A673 (cell line): ENCODE measurements at places on chromosomes 5 and 9.
A peak's percentile ranks its signal among the peaks of the same experiment; 100 is the strongest.

GRCh38 chr9:104780796-104781395 lies 17.0 kb downstream of the NIPSNAP3B start:
- peak; percentile 44 for DNase-seq

DNA sequence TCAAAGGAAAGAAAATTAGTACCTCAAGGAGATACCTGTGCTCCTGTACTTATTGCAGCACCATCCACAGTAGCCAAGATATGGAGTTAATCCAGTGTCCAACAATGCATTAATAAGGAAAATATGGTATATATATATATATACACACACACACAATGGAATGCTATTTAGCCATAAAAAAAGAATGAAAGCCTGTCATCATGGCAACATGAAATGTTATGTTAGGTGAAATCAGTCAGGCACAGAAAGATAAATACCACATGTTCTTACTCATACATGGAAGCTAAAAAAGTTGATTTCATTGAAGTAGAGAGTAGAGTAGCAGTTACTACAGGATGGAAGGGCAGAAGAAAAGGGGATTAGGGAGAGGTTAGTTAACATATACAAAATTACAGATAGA lies 601.5 kb downstream of the ANXA1 start:
- DNase-seq: no peak

DNA sequence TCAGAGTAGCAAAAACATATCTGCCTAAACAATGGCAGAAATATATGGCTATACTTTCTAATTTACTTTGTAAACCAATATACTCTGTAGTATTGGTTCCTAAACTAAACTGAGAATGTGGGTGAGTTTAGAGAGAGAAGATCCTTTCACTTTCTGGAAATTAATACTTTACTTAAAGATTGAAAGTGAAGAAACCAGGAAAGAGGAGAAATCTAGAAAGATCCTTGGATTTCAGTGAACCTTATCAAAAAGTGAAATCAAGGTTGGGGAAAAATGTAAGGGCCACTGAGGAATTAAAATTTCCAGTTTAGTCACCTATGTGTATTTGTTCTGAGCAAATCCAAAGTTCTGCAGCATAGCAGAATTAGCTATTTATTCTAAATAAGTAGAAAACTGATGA lies 5.9 kb downstream of the SLC38A9 start:
- DNase-seq: no peak

DNA sequence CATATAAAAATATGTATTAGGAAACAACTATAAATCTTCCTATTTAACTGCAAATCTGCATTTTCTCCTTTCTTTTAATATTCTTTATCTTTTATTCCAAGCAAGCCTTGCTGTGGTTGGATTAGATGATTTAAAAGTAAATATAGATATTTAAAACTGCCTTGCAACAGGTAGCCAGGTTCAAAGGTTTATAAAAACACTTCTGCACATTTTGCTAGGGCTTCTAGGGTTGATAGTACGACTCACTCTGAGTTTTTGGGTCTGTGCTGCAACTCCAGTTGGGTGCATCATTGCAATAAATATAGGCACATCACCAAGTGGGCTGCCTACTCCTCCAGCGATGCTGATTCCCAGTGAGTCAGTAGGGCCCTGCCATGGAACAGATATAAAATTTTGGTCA lies 167.7 kb downstream of the MPDZ start:
- no peak for DNase-seq

- no peak for DNase-seq
Observed at GRCh38 chr5:32059761-32060530, 114.2 kb downstream of the GOLPH3 start.

DNA sequence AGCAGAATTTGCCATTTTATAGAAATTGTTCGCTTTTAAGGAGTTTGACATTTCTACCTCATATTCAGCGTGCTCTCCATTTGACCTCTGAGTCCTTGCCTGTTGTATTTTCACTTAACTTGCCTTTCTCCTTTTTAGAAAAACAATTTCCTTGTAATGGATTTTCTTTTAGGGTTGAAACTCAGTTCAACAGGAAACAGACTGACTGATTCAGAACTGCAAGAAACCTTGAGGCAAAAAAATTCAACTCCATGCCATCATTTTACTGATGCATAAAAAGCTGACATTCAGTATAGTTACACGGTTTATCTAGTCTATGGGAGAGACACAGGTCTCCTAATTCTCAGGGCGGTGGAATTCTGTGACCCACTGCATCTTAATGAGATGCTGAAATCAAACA lies 59.8 kb downstream of the MRPS30 start:
- DNase-seq: no peak

- no peak for DNase-seq
Observed at GRCh38 chr9:13948037-13948436, 365.9 kb downstream of the NFIB start.

- DNase-seq: no peak
Observed at GRCh38 chr5:165620394-165620793, 2115.0 kb downstream of the MAT2B start.

- no peak for DNase-seq
Observed at GRCh38 chr9:82560457-82560904, 502.5 kb downstream of the RASEF start.

GRCh38 chr5:61082516-61083280 lies 79.6 kb downstream of the SMIM15 start:
- no peak for DNase-seq

GRCh38 chr5:29642601-29643000 lies 1550.9 kb upstream of the CDH6 start:
- DNase-seq: no peak

GRCh38 chr9:127182901-127183746 lies 60.7 kb upstream of the ANGPTL2 start:
- peak; percentile 41 for DNase-seq

- DNase-seq: no peak
Observed at GRCh38 chr5:123805300-123805699, 293.3 kb downstream of the CSNK1G3 start.

GRCh38 chr9:20219437-20219836 lies 402.9 kb downstream of the MLLT3 start:
- no peak for DNase-seq

GRCh38 chr9:128895556-128895955 lies 13.6 kb downstream of the LRRC8A start:
- DNase-seq: no peak

DNA sequence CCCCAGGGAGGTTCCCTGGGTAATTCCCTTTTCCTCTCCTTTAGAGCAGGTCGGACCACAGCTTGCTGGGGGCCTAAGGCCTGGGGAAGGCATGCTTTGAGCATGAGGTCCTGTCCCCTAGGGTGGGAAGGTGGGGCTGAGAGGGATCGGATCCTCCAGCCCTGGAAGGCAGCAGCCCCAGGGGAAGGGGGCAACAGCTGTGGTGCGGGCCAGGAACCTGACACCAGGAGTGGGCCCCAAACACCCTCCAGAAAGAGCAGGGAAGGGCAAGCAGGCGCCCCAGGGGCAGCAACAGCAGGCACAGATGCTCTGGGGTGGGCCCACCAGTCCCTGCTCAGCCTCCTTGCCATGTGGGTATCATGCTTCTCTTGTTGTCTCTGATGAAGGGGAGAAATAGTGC lies 3.2 kb upstream of the CORO2A start:
- no peak for DNase-seq

GRCh38 chr5:68450245-68450852 lies 234.8 kb downstream of the PIK3R1 start:
- DNase-seq: no peak

GRCh38 chr5:93117751-93118531 lies 463.1 kb downstream of the NR2F1-AS1 start:
- no peak for DNase-seq

- DNase-seq: no peak
Observed at GRCh38 chr5:133739181-133739780, 126.9 kb upstream of the FSTL4 start.

DNA sequence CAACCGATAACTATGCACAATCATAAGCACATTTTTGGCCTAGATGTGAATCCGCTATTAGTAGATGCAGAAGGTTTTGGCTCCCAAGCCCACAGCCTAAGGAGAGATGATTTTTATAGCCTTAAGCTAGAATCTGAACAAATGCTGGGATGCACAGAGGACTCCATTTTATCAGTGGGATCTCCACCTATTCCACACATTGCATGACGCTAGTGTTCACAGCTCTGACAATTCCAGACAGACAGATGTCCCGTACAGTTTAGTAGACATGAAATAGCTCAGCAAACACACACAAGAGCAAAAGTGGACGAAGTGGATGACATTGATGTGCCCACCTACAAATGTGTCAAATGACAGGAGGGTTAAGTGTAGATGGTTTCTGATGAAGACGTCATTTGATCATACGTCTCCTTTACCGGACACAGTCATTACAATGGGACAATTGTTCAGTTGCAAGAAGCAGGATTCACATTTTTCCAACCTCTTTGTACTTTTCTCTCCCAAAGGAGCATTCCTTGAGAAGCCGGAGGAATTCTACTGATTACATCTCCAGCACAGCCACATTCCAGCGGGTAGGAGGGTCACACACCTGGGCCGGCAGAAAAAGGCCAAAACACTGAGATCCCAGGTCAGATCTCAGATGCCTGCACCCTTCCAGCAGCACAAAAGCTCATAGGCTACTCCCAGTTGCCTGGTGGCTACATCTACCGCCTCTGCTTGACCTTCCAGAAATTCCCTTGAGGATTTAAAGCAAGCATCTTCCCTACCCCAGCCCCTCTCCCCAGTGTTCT lies 202.4 kb downstream of the SLIT3 start:
- DNase-seq: no peak

GRCh38 chr5:54224103-54224826 lies 86.1 kb downstream of the ARL15 start:
- no peak for DNase-seq

DNA sequence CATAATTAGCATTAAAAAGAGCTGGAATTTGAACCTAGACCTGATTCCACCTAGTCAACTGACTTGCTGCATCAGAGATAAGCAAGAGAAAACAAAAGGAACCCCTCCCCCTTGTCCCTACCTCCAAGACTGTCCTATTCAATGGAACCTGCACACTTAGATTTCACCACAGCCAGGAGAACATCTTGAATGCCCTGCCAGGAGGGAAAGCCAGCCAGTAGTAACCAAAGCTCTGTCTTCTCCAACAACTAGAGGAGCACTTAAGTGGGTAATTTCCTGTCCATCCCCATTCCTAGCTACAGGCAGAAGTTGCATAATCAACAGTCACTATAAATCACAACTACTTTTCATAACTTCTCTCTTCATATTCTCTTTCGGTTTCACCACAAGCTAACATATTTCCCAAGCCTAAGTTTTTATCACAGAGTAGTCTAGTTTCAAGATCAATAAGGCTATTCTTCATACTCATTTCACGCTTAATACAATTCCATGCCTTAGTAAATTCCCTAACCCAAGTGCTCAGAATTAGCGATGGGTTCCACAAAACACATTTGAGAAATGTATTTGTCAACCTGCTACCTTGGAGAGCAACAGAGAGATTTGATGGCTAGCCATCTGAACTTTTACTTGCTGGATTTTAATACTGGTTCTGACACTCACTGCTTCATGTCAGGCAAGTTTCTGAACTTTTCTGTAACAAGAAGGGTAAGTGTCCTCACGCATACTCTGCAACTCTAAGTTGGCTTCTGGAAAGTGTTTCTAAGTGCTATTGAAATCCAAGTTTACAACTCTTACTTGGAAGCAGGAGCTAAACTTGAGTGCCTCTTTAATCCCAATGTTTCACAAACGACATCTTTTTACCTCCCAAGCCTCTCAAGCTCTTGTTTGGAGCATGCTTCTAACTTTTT lies 2.0 kb downstream of the DENND1A start:
- DNase-seq: peak; percentile 78

GRCh38 chr5:175129121-175129520 lies 314.9 kb downstream of the DRD1 start:
- DNase-seq: no peak

- DNase-seq: no peak
Observed at GRCh38 chr9:89863837-89864236, 259.0 kb downstream of the GADD45G start.

- no peak for DNase-seq
Observed at GRCh38 chr9:98570055-98570454, 138.7 kb downstream of the GABBR2 start.

DNA sequence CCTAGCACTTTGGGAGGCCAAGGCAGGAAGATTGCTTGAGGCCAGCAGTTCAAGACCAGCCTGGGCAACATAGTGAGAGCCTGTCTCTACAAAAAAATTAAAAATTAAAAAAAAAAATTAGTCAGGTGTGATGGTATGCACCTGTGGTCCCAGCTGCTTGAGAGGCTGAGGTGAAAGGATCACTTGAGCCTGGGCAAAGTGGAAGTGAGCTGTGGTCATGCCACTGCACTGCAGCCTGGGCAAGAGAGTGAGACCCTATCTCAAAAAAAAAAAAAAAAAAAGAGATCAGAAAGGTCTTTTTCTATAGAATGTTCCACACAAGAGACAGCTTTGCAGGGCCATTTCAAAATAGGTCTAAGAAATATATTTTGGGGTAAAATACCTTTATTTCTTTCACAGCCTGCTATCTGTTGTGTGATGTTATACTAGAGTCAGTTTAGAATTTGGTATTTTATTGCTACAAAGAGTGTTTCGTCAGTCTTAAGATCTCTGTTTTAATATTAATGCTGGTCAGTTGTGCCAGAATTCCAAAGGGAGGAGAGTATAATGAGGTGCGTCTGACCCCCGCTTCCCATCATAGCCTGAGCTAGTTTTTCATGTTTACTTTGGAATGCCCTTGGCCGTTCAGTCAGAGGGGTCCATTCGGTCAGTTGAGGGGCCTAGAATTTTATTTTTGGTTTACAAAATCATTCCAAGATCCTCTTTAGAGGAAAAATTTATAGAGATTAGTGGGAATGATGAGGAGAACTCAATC lies 9.4 kb downstream of the LNPEP start:
- no peak for DNase-seq

GRCh38 chr5:153584126-153584959 lies 93.9 kb downstream of the GRIA1 start:
- DNase-seq: peak; percentile 1

- DNase-seq: no peak
Observed at GRCh38 chr5:52735139-52735538, 52.6 kb upstream of the ITGA1 start.

GRCh38 chr9:112387115-112387514 lies 7.2 kb downstream of the HSDL2 start:
- no peak for DNase-seq
